ENCODE measurements at places on chromosomes 2 and 18. TPM values are rescaled to one million over a fixed set of nuclear protein-coding genes. Genes with fewer than 3 reads are reported as not detected.
A peak's percentile ranks its signal among the peaks of the same experiment; 100 is the strongest.

GRCh38 chr2:229410264-229410663, 139.2 kb upstream of the PID1 start:
- H3K27ac ChIP-seq: no peak overlapping the region

DNA sequence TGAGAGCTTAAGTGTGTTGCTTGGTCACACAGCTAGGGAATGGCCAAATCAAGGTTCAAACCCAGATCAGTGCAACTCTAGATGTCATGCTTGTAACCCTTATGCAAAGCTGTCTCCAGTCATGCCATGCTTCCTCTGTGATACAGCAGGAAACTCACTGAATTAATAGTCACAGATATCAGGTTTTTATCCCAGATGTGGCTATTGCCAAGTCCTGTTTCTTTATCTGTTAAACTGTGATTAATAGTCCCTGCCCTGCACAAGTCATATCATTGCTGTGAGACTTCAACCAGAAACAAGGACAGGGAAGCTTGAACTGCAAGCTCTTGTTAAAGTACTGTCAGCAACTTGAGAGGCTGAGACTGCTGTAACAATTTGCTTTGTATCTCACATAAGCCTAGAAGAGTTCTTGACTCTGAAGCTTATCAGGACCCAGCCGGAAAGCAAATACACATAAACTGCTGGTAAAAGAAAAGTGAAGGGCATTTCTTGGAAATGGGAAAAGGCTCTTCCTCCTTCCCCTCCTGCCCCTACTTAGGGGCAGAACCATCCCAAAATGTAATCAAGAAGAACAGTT, 609.0 kb downstream of the DCC start:
- DNase-seq: no peak
- H3K4me1 ChIP-seq: no peaks in the 10 kb centered on the region
- no peak overlapping the region for H3K4me3 ChIP-seq
- no peaks in the 10 kb centered on the region for H3K27me3 ChIP-seq
- no peaks in the 10 kb centered on the region for H3K36me3 ChIP-seq

- H3K4me1 ChIP-seq: peaks cover 1% of the 10 kb centered on the region
- DNase-seq: no peak
- no peak overlapping the region for H3K4me3 ChIP-seq
- peaks cover 7% of the 10 kb centered on the region for H3K27me3 ChIP-seq
- H3K27ac ChIP-seq: no peak overlapping the region
- peaks cover 1% of the 10 kb centered on the region for H3K36me3 ChIP-seq
Measured at GRCh38 chr2:232541195-232541960, 1.9 kb downstream of the CHRNG start.

- DNase-seq: no peak
- H3K4me3 ChIP-seq: no peak overlapping the region
- H3K36me3 ChIP-seq: no peaks in the 10 kb centered on the region
- no peaks in the 10 kb centered on the region for H3K27me3 ChIP-seq
- no peak overlapping the region for H3K27ac ChIP-seq
Measured at GRCh38 chr2:133658020-133658903, 90.0 kb upstream of the NCKAP5 start.

- no peak overlapping the region for H3K4me3 ChIP-seq
- no peak for DNase-seq
- H3K27ac ChIP-seq: peak overlapping the region; percentile 5
- H3K4me1 ChIP-seq: peaks cover 8% of the 10 kb centered on the region
Measured at GRCh38 chr2:144071461-144071860, 448.5 kb downstream of the ZEB2 start.

DNA sequence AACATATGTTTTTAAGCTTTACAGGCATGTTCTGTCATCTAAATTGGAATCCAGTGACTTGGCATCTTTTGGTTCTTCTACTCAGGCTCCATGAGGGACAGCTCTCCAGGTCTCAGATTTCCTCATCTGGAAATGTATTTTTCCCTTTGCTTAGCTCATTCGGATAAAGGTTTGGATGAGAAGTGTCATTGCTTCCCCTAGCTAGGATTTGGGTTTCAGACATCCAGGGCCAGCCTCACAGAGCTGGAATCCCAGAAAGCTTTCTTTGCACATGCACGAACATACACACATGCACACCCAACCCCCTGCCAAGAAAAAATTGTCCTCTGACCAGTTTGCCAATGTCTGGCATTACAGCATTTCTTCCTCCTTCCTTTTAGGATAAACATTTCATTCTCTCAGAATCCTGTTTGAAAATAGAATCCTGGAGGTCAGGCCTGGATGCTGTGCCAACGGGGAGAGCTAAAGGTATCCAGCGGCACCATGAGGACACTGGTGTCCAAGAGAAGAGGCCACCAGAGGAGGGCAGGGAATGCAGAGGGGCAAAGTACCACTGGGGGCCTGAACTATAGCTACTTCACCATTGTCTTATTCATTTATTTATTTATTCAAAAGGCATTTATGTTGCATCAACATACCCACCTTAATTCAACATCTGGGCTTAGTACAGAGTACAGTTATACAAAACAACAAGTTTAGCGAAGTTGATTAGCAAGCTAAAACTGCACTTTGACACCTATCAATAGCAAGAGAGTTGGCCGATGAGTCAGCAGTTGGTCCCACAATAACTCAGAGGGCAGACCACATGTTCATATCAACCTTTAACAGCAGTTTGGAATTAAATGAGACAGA, 97.9 kb upstream of the ATL2 start:
- peaks cover 28% of the 10 kb centered on the region for H3K4me1 ChIP-seq
- no peak for DNase-seq
- H3K36me3 ChIP-seq: no peaks in the 10 kb centered on the region
- peak overlapping the region; percentile 18 for H3K27ac ChIP-seq

- H3K4me3 ChIP-seq: no peak overlapping the region
- no peak for DNase-seq
- no peaks in the 10 kb centered on the region for H3K36me3 ChIP-seq
- no peak overlapping the region for H3K27ac ChIP-seq
Measured at GRCh38 chr2:165601065-165601830, 131.8 kb downstream of the CSRNP3 start.

GRCh38 chr18:41347057-41347456, 608.0 kb upstream of the PIK3C3 start:
- H3K27ac ChIP-seq: no peak overlapping the region
- no peaks in the 10 kb centered on the region for H3K27me3 ChIP-seq
- no peaks in the 10 kb centered on the region for H3K4me1 ChIP-seq
- no peak for DNase-seq
- no peak overlapping the region for H3K4me3 ChIP-seq
- H3K36me3 ChIP-seq: no peaks in the 10 kb centered on the region

HS1BP3 gene
- total RNA-seq: 11.5 TPM

MYO1B gene
- 7.0 TPM for total RNA-seq

Measured in activated T-helper 2 cell treated with anti-CD3 and anti-CD28 coated beads, Interferon-gamma antibody, Interleukin-2, Interleukin-4, amounts not matched to agents 10 μg/mL and 5 μg/mL and 100 μg/mL, durations not matched to agents 14 hours and 24 hours and 36 hours (primary cell).